ENCODE measurements at places on chromosomes 16 and 17.

GRCh38 chr17:18017958-18018357 is 21.0 kb downstream of the ATPAF2 start:
- no peak for DNase-seq
- H3K27me3 ChIP-seq: no peaks in the 10 kb centered on the region
- no peak overlapping the region for H3K27ac ChIP-seq
- no peak overlapping the region for H3K4me3 ChIP-seq
- no peaks in the 10 kb centered on the region for H3K4me1 ChIP-seq
- H3K36me3 ChIP-seq: no peaks in the 10 kb centered on the region

DNA sequence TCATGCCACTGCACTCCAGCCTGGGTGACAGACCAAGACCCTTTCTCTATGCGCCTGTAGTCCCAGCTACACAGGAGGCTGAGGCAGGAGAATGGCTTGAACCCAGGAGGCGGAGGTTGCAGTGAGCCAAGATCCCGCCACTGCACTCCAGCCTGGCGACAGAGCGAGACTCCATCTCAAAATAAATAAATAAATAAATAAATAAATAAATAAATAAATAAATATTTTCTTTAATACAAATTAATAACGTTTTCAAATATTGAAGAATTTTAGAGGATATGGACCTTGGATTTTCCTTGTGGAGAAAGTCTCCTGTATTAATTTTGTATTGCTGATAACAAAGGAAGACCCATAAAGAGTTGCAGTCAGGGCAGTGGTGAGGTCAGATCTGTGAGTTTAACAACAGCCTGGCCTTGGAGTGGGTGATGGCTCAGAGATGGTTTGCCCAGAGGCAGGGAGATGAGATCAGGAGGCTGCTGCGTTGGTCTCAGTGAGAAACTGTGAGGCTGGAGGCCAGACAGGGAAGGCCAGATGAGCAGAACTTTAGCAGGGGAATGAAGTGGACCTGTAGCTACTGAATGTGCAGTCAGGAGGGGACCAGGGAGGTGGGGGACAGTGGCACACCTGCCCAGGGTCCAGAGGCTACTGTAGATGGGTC is 4.4 kb upstream of the ASGR1 start:
- no peak overlapping the region for H3K4me3 ChIP-seq
- H3K27me3 ChIP-seq: peaks cover 3% of the 10 kb centered on the region
- H3K36me3 ChIP-seq: no peaks in the 10 kb centered on the region
- no peak for DNase-seq
- no peaks in the 10 kb centered on the region for H3K4me1 ChIP-seq

DNA sequence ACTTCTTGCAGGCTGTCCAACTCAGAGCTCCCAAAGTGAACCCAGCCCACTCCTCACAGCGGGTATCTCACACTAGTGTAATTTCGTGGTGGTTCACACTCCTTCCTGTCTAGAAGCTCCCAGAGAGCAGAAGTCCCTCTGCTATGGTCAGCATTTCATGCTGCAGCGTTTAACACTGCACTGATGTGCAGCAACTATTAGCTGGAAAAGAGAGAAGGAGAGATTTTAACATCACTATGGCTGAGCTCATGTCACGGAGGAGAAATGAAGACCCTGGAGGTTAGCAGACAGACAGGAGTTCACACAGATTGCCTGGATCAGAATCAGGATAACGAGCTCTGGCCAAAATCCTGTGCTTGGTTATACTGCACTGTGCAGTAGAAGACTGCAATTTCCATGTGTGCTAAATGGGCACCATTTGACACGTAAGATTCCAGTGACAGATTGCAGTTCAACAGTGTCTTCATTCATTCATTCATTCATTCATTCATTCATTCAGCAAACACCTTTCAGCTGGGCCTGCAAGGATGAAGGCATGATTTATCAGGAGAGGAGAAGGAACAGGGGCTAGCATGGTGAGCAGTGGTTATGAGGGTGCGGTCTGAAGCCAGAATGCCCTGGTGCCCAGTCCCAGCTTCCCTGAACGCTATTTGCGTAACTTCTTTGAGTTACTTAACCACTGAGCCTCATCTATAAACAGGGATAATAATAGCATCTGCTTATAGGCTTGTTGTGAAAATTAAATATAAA is 5.3 kb upstream of the CCL1 start:
- no peaks in the 10 kb centered on the region for H3K27me3 ChIP-seq
- no peak overlapping the region for H3K27ac ChIP-seq
- H3K4me1 ChIP-seq: peaks cover 43% of the 10 kb centered on the region
- H3K36me3 ChIP-seq: no peaks in the 10 kb centered on the region
- DNase-seq: no peak
- H3K4me3 ChIP-seq: no peak overlapping the region

- no peak for DNase-seq
- no peak overlapping the region for H3K27ac ChIP-seq
- H3K27me3 ChIP-seq: no peaks in the 10 kb centered on the region
- H3K4me3 ChIP-seq: no peak overlapping the region
- H3K36me3 ChIP-seq: no peaks in the 10 kb centered on the region
Measured at GRCh38 chr16:58034774-58035173, 9.2 kb downstream of the MMP15 start.

DNA sequence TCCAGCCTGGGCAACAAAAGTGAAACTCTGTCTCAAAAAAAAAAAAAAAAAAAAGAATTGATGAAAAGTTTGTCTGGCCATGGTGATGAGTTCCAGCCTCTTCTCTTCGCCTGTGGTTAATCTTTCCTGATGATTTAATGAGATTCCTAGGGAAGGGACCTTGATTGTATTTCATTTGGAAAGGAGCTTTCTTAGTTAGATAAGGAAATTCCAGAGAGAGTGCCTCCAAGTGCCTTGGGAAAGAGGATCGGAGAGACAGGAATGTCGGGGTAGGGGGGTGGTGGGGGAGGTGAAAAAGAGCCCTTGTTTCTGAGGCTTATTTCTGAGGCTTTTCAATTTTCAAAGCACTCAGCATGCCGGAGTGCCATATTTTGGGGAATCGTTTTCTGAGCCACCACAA is 93.2 kb upstream of the SIAH1 start:
- no peaks in the 10 kb centered on the region for H3K27me3 ChIP-seq
- no peaks in the 10 kb centered on the region for H3K36me3 ChIP-seq
- no peak for DNase-seq
- no peak overlapping the region for H3K27ac ChIP-seq
- no peaks in the 10 kb centered on the region for H3K4me1 ChIP-seq
- H3K4me3 ChIP-seq: no peak overlapping the region

- H3K36me3 ChIP-seq: no peaks in the 10 kb centered on the region
- peaks cover 53% of the 10 kb centered on the region for H3K4me1 ChIP-seq
- H3K4me3 ChIP-seq: no peak overlapping the region
- DNase-seq: no peak
- H3K27me3 ChIP-seq: no peaks in the 10 kb centered on the region
Measured at GRCh38 chr17:34218748-34219147, 36.3 kb upstream of the CCL2 start.

DNA sequence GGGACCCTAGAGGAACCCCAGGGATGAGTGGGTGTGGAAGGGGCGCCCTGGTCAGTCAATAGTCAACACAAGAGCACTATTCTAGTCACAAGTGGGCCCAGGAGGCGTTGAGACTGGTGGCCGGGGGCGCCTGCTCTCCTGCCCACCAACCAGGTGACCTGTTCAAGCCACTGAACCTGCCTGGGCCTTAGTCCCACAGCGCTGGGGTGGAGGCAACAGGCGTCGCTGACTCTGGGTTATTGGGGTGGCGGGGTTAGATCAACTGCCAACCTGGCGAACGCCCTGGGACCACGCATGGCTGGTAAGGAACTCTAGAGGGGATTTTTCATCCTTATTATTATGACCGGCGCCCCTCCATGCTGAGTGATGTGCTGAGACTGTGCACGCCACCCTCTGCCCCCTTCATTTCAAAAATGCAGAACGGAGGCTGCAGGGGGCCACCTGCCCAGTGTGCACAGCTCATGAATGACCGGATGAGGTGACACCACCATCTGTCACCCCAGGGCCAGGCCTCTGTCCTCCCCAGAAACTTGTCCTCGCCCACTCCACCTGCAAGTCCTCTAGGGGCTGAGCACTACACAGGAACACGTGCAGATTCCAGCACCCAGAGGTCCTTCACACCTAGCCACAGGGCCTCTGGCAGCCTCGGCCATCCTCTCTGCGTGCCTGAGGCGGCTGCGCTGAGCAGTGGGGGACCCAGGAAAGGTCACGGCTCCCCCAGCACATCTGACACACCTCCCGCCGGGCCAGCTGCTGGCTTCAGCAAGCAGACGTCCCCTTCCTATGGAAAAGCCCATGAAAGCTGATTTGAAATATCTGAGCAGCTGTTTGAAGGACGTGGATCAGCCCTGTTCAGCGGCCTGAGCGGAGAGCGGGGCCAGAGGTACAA is 51.6 kb upstream of the DNAH17 start:
- no peaks in the 10 kb centered on the region for H3K27me3 ChIP-seq
- H3K36me3 ChIP-seq: no peaks in the 10 kb centered on the region
- H3K4me1 ChIP-seq: no peaks in the 10 kb centered on the region
- H3K4me3 ChIP-seq: no peak overlapping the region

DNA sequence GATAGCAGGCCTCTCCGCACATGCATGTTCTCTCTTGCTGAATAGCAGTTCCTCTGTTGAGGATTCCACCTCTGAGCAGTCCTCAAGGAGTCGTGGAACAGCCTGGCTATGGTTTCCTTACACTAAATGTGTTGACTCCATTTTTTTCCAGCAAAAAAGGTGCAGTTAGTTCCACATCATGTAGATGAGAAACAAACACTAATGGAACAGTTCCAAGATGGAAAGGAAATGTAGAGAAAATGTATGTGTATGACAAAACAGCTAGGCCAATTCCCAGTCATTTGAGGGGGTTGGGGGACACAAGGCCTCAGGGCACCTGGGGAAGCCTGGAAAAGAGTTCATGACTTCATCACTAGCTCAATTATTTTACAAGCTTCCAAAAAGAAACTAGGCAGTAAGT is 90.0 kb downstream of the CFDP1 start:
- no peak overlapping the region for H3K4me3 ChIP-seq
- peaks cover 3% of the 10 kb centered on the region for H3K36me3 ChIP-seq
- DNase-seq: no peak
- H3K27ac ChIP-seq: peak overlapping the region; percentile 33
- peaks cover 29% of the 10 kb centered on the region for H3K27me3 ChIP-seq
- peaks cover 10% of the 10 kb centered on the region for H3K4me1 ChIP-seq

GRCh38 chr17:40176754-40177110 is 538 bp upstream of the RAPGEFL1 start:
- peaks cover 39% of the 10 kb centered on the region for H3K36me3 ChIP-seq
- H3K4me1 ChIP-seq: peaks cover 14% of the 10 kb centered on the region
- H3K4me3 ChIP-seq: peak overlapping the region; percentile 41

- no peaks in the 10 kb centered on the region for H3K4me1 ChIP-seq
- H3K36me3 ChIP-seq: no peaks in the 10 kb centered on the region
- H3K4me3 ChIP-seq: no peak overlapping the region
Measured at GRCh38 chr17:63140255-63140654, 174.2 kb downstream of the TANC2 start.

DNA sequence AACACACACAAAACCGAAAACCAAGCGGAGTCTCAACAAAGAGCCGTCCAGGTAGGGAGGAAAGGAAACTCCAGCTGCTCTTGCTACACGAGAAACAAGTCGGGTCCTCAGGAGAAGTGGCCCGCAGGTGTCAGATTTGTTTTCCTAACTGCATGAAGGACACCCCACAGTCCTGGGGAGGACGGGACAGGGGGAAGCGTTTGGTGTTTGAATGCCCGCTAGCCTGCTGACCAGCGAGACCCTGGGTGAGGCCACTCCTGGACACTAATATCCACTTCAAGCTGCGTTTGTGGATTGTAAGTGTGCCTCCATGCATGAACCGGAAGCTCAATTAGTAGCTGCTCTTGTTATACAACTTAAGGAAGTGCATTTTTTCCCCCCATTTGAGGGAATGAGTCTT is 299.5 kb downstream of the MAF start:
- no peaks in the 10 kb centered on the region for H3K36me3 ChIP-seq
- H3K4me1 ChIP-seq: no peaks in the 10 kb centered on the region
- no peak overlapping the region for H3K4me3 ChIP-seq
- DNase-seq: no peak
- H3K27ac ChIP-seq: no peak overlapping the region

GRCh38 chr17:7838090-7839075 is 4.4 kb downstream of the KDM6B start:
- peaks cover 30% of the 10 kb centered on the region for H3K4me1 ChIP-seq
- peak overlapping the region; percentile 98 for H3K27ac ChIP-seq
- H3K36me3 ChIP-seq: no peaks in the 10 kb centered on the region
- DNase-seq: peak; percentile 83
- H3K27me3 ChIP-seq: no peaks in the 10 kb centered on the region

DNA sequence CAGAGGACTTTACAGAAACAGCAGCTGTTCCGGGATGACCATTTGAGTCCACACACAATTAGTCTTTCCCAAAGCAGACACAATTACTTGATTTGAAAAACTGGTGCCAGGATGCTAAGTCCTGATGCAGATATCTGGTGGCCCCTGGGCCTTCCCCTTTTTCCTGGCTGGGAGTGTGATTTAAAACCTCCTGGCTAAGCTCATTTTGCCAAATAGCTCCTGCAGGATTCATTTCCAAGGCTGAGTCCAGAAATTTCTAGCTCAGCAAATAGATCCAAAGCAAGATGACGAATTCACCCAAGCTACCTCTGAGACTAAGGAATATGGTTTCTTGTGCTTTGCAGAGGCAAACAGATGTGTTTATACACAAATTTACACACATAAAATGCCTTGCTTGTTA is 422.2 kb downstream of the CA10 start:
- H3K36me3 ChIP-seq: no peaks in the 10 kb centered on the region
- no peaks in the 10 kb centered on the region for H3K4me1 ChIP-seq
- H3K4me3 ChIP-seq: no peak overlapping the region

DNA sequence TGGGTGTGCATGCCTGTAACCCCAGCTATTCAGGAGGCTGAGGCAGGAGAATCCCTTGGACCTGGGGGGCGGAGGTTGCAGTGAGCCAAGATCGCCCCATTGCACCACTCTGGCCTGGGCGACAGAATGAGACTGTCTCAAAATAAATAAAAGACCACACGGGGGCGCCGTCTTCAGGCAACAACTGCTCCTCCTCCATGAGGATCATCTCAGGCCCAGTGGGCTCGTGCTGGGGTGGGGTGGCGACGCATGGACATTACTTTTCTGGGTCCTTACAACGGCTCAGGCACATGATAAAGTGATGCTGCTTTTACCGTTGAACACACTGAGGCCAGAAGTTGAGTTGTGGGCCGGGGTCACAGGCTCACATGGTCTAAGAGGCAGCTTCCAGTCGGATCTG is 56.2 kb downstream of the PRMT7 start:
- DNase-seq: no peak
- H3K4me3 ChIP-seq: no peak overlapping the region
- H3K27ac ChIP-seq: no peak overlapping the region

- H3K4me3 ChIP-seq: peak within 1 kb of the TSS; percentile 57
- H3K27me3 ChIP-seq: peaks cover 37% of the 10 kb centered on the region
- peak within 1 kb of the TSS; percentile 70 for H3K27ac ChIP-seq
- DNase-seq: peak; percentile 92
- H3K36me3 ChIP-seq: no peaks in the 10 kb centered on the region
Measured at GRCh38 chr17:4498461-4499397, at the start of gene SPNS2. Gene SPNS2 (plus strand): TSS chr17:4498881. CDS start chr17:4499048, 167 bp downstream.

GRCh38 chr17:18041776-18042175 is 2.6 kb downstream of the GID4 start:
- DNase-seq: no peak
- no peaks in the 10 kb centered on the region for H3K27me3 ChIP-seq
- H3K4me1 ChIP-seq: peaks cover 38% of the 10 kb centered on the region
- no peak overlapping the region for H3K27ac ChIP-seq
- H3K4me3 ChIP-seq: no peak overlapping the region
- H3K36me3 ChIP-seq: no peaks in the 10 kb centered on the region

Data from left lung (tissue), 14 donors.